ENCODE measurements at places on chromosomes 2 and 18.

GRCh38 chr2:145078923-145079322 lies 559.0 kb upstream of the ZEB2 start:
- DNase-seq = no peak

GRCh38 chr18:8844721-8845148 lies 139.4 kb downstream of the MTCL1 start:
- DNase-seq = no peak

DNA sequence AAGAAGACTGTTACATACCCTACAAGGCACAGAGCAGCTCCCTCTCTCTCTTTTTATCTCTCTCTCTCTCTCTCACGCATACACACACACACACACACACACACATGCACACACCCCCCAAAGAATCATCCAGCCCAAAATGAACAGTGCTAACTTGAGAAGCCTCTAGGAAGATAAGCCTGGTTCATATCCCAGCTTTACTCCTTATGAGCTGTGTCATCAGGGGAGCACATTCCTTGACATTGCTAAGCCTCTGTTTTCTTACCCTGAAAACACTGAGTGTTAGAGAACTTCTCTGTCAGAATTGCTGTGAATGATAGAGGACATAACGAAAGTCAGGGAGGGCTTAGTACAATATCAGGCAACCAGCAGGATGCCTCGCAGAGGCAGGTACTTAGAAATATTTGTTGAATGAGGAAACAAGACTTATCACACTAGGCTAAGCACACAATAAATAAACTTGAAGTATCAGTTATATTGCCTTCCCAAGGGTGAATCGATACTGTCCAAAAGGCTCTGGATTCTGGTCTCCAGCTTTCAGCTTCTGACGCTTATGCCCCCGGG lies 725.6 kb upstream of the ID2 start:
- no peak for DNase-seq

GRCh38 chr2:33242845-33243244 lies 233.6 kb upstream of the RASGRP3 start:
- DNase-seq = no peak

GRCh38 chr18:77657651-77658298 lies 408.1 kb downstream of the GALR1 start:
- no peak for DNase-seq
